Upper lobe of right lung (tissue), 1 donor: ENCODE measurements at places on chromosomes 12 and 14. TPM values are rescaled to one million over a fixed set of nuclear protein-coding genes. Genes with fewer than 3 reads are reported as not detected.

DNA sequence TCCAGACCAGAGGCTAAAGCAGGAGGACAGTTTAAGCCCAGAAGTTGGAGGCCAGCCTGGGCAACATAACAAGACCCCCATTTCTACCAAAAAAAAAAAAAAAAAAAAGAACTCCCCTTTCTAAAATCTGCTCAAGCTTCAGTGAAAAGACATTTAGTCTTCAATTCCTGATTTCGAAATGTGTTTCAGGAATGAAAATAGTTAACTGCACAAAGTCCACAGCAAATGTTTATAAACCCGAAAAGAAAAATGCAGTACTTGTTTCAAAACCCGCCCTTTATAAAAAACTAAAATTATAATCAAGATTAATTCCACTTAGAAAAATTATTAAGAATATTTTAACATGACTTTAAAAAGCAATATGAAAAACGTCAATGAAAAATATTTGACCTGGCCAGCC is 12.1 kb downstream of the ATXN2 start:
- no peaks in the 10 kb centered on the region for H3K36me3 ChIP-seq
- H3K4me3 ChIP-seq: no peak overlapping the region
- peaks cover 13% of the 10 kb centered on the region for H3K4me1 ChIP-seq
- no peak overlapping the region for H3K27ac ChIP-seq
- no peaks in the 10 kb centered on the region for H3K27me3 ChIP-seq

DNA sequence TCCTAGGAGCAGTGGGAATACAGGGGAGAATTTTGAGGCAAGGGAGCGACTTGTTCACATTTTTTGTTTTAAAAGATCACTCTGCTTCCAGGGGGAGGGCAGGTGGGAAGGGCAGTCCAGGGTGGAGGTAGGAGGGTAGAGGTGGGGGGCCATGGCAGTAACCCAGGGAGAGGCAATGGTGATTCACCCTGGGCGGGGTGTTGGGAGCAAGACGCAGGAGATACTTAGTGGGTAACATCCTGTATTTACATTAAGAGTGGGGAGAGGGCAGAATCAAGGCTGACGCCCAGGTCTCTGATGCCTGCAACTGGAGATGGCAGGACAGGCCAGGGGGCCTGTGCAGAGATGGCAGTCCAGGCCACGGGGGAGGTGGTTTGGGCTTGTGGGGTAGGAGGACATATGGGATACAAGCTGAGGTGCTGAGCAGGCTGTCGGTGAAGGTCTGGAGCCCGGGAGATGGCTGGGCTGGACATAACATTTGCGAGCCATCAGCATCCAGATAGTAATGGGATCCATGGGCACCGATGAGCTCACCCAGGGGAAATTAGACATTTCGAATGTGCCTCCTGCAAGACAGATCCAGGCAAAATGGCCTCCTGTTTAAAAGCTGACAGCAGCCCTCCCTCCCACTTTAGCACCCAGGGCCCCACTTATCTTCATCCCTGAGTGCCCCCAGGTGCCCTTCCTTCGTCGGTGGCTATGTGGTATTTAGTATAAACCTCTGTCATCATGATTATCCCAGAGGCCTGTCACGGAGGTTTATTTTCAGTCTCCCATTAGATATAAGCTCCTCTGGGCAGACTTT is 9.3 kb downstream of the EML1 start:
- no peaks in the 10 kb centered on the region for H3K4me1 ChIP-seq
- no peak overlapping the region for H3K27ac ChIP-seq
- H3K36me3 ChIP-seq: no peaks in the 10 kb centered on the region
- no peak overlapping the region for H3K4me3 ChIP-seq
- no peak for DNase-seq

DNA sequence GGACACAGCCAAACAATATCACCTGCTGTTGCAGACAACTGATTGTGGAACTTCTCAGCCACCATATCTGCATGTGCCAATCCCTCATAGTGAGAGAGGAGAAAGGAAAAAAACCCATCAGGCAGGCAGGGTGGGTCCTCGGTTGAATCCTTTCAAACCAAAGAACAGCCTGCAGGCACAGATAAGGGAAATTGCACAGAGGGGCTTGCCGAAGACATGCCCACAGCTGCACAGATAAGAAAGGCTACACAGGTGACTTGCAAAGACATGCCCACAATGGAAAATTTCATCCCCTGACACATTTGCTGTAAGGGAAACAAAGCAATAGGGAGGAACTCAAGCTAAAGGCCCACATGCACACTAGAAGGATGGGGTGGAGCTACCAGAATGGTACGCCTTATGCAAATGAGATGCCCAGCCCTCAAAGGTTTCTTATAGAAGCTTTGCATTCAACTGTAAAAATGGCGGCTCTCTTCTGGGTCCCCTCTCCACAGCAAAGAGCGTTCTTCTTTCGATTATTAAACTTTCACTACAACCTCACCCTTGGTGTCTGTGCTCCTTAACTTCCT is 170.0 kb upstream of the TMPO start:
- H3K27ac ChIP-seq: no peak overlapping the region
- DNase-seq: no peak
- no peak overlapping the region for H3K4me3 ChIP-seq
- H3K36me3 ChIP-seq: no peaks in the 10 kb centered on the region
- no peaks in the 10 kb centered on the region for H3K27me3 ChIP-seq

DNA sequence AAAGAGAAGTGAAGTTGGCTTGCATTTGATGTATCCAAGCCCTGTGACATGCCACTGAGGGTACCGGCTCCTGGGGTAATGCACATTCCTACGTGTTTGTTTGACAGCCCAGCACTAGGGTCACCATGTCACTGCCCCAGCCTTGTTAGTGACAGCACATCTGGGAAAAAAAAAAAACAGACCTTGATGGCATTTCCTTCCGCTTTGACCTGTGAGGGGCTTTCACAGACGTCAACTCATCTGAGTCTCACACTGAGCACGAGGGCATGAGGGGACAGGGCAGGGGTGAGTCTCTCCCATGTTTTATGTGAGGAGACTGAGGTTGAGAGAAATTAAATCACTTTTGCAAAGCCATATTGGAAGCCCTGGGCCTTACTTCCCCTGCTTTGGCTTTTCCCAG is 111.5 kb downstream of the NUAK1 start:
- no peak overlapping the region for H3K27ac ChIP-seq
- H3K4me3 ChIP-seq: no peak overlapping the region
- H3K36me3 ChIP-seq: no peaks in the 10 kb centered on the region
- no peak for DNase-seq
- no peaks in the 10 kb centered on the region for H3K27me3 ChIP-seq

GRCh38 chr12:28824849-28825248 is 324.2 kb upstream of the FAR2 start:
- no peak for DNase-seq
- H3K4me3 ChIP-seq: no peak overlapping the region
- no peaks in the 10 kb centered on the region for H3K27me3 ChIP-seq
- H3K4me1 ChIP-seq: no peaks in the 10 kb centered on the region

- peak; percentile 63 for DNase-seq
- H3K4me1 ChIP-seq: peaks cover 28% of the 10 kb centered on the region
- H3K27me3 ChIP-seq: peaks cover 12% of the 10 kb centered on the region
- H3K4me3 ChIP-seq: peak overlapping the region; percentile 64
- H3K36me3 ChIP-seq: no peaks in the 10 kb centered on the region
- H3K27ac ChIP-seq: no peak overlapping the region
These were observed 1.0 kb downstream of the TMEM121 start for GRCh38 chr14:105527381-105527825.

DNA sequence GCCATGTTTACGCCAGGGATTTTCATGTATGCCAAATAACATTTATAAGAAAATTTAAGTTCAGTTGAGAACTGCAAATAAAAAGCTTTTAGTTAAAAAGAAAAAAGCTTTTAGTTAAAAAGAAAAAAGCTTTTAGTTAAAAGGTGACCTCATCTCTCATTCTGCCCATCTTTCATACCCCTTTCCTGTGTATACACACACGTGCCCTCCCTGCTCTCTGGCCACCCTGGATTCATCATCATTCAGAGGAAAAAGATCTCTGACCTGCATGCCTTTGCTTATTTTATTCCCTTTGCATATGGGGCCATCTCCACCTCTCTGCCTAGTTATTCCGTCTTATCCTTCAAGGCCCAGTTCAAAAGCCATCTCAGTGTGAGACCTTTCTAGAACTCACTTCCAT is 38.1 kb upstream of the CDK17 start:
- H3K36me3 ChIP-seq: no peaks in the 10 kb centered on the region
- H3K4me3 ChIP-seq: no peak overlapping the region
- H3K27me3 ChIP-seq: no peaks in the 10 kb centered on the region
- H3K27ac ChIP-seq: no peak overlapping the region
- H3K4me1 ChIP-seq: no peaks in the 10 kb centered on the region

The OR6C1 gene
- total RNA-seq: not detected

The SLC6A12 gene
- total RNA-seq: 11.1 TPM

The CRACR2A gene
- total RNA-seq: 5.4 TPM

The TEX52 gene
- total RNA-seq: not detected

The TSPAN19 gene
- not detected for total RNA-seq
